Smooth muscle cell of the pulmonary artery (primary cell): ENCODE measurements at places on chromosomes 13 and 19. TPM values are rescaled to one million over a fixed set of nuclear protein-coding genes. Genes with fewer than 3 reads are reported as not detected.

PCDH17 gene
- 0.26 and 2.7 TPM in 2 replicates for total RNA-seq

TMEM145 gene
- total RNA-seq: not detected in 2 replicates

EMP3 gene
- 132 and 188 TPM in 2 replicates for total RNA-seq

CDX2 gene
- total RNA-seq: not detected in 2 replicates

CBY2 gene
- total RNA-seq: not detected in 2 replicates

LRRC63 gene
- 0.20 TPM in 1 of 2 replicates, not detected in the other for total RNA-seq

SIGLEC14 gene
- not detected in 2 replicates for total RNA-seq

ICAM5 gene
- total RNA-seq: 2.3 and 2.5 TPM in 2 replicates

APC2 gene
- total RNA-seq: 0.13 and 0.20 TPM in 2 replicates

GZMM gene
- total RNA-seq: 0.17 TPM in 1 of 2 replicates, not detected in the other

ZNF606 gene
- 11.5 and 12.5 TPM in 2 replicates for total RNA-seq

SCAF1 gene
- 22.7 and 30.5 TPM in 2 replicates for total RNA-seq

KIR2DL3 gene
- not detected in 2 replicates for total RNA-seq

CPT1C gene
- total RNA-seq: 24.3 and 29.3 TPM in 2 replicates

COX7A1 gene
- 13.2 and 34.2 TPM in 2 replicates for total RNA-seq

CEACAM20 gene
- total RNA-seq: not detected in 2 replicates

GNG7 gene
- total RNA-seq: 0.39 and 0.73 TPM in 2 replicates

RAB3A gene
- total RNA-seq: 8.6 and 10.4 TPM in 2 replicates

GCDH gene
- 16.0 and 23.4 TPM in 2 replicates for total RNA-seq

IL17D gene
- total RNA-seq: 3.6 and 5.0 TPM in 2 replicates

DPF1 gene
- total RNA-seq: 1.0 and 1.6 TPM in 2 replicates

ZNF112 gene
- 7.4 and 8.9 TPM in 2 replicates for total RNA-seq
